ENCODE measurements at places on chromosomes 7 and 10. TPM values are rescaled to one million over a fixed set of nuclear protein-coding genes. Genes with fewer than 3 reads are reported as not detected.

FLNC gene
- 69.6 TPM for total RNA-seq

CYTH3 gene
- total RNA-seq, result 9.6 TPM

CYP26C1 gene
- total RNA-seq, result 2.1 TPM

IL6 gene
- 2.1 TPM for total RNA-seq

DPYSL4 gene
- 7.9 TPM for total RNA-seq

SHTN1 gene
- 0.65 TPM for total RNA-seq

IFIT1B gene
- total RNA-seq, result not detected

P4HA1 gene
- 49.4 TPM for total RNA-seq

AGMO gene
- 1.9 TPM for total RNA-seq

JCAD gene
- 124 TPM for total RNA-seq

FAM25A gene
- not detected for total RNA-seq

OR2A42 gene
- not detected for total RNA-seq

NMT2 gene
- total RNA-seq, result 52.5 TPM

LLCFC1 gene
- not detected for total RNA-seq

TMEM270 gene
- not detected for total RNA-seq

SCIN gene
- total RNA-seq, result 0.13 TPM

POLR3A gene
- total RNA-seq, result 12.0 TPM

EPHB6 gene
- not detected for total RNA-seq

PLEKHA8 gene
- 20.5 TPM for total RNA-seq

AFAP1L2 gene
- total RNA-seq, result 6.9 TPM

FAM237B gene
- total RNA-seq, result not detected

Data from bladder microvascular endothelial cell (primary cell).